ENCODE measurements at places on chromosomes 7 and 10. TPM values are rescaled to one million over a fixed set of nuclear protein-coding genes. Genes with fewer than 3 reads are reported as not detected.

DNA sequence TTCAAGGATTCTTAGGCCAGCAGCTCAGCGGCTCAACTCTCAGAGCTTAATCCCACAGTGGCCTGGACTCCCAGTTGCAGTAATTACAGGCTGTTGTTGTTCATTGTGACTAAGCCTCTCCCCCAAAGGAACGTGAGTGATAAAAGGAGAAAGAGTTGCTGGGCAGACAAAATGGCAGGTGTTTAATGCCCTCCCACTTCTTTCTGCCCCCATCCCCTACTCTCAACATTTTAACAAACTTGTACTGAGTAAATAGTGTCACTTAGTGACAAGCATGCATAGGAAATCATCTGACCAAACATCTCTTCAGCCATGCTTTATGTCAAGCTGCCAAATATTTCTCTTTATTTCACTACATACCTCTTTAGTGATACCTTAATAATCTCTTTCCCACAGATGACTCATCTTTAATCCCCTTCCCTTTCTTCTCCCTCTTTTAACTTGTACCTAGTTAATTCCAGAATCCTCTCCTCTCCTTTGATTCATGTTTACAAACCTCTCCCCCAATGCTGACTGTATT is 12.4 kb upstream of the MTERF1 start:
- DNase-seq: no peak

GRCh38 chr7:74199551-74200355 is 10.1 kb upstream of the LAT2 start:
- no peak for DNase-seq

GRCh38 chr10:77251297-77252013 is 386.2 kb downstream of the KCNMA1 start:
- DNase-seq: no peak

GRCh38 chr7:66921918-66922486 is 977 bp downstream of the TMEM248 start:
- DNase-seq: no peak

Gene PMS2
- 15.1 TPM for total RNA-seq

Gene PHKG1
- 0.10 TPM for total RNA-seq
